ENCODE measurements at places on chromosomes 13 and 19.

GRCh38 chr19:1901940-1902404, 3.2 kb upstream of the ADAT3 start:
- DNase-seq: no peak

- no peak for DNase-seq
Measured at GRCh38 chr19:23716792-23717191, 29.8 kb upstream of the ZNF675 start.

DNA sequence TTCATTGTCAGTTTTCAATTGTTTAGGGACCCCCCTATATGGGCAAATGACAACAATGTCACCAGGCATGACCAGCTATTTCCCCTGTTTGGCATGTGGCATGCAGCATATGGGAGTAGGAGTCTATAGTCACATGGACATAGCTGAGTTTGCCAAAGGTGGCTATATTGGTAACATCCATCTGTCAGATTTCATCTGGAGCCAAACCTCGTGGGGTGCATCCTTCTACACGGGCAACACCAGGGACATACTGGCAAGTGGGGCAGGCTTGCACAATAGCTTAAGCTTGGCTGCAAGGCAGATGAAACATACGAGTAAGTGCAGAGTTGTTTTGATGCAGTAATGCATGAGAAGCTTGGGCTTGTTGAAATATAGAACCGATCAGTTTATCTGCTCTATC, 24.5 kb upstream of the ZNF816 start:
- no peak for DNase-seq

GRCh38 chr19:18450931-18451836, 13.3 kb upstream of the ISYNA1 start:
- peak; percentile 81 for DNase-seq

DNA sequence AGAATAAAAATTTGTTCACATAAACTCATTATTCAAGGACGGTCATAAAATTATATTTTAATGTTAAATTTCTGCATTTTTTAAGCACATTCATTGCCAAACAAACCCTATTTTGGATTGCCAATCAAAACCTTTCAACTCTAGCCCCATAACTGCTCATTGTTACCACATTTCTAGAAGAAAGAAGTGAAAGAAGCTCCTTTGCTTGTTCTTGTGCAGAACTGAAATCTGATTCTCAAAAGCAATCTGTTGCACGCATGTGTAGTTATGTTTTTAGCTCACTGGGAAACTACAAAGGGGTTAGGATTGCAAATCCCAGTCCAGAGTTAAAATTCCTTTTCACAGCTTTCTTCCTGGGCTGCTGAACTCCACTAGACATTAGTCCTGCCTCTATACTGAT, 109.5 kb upstream of the MIR17HG start:
- DNase-seq: no peak

DNA sequence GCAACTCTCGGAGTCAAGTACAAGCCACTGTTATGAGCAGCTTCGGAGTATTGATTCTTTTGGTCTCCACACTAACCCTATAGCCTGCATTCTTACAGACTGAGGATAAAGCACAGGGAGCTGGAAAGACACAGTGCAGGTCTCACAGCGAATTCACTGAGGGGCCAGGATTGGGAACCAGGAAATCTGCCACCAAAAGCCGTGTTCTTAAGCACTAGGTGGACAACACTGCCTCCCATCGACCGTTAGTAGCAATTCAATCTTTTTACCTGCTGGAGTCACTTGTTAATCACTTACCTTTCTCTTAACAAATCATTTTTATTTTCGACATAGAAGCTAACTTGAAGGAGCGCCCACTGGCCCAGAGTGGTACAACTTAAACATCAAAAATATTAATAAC, 6.3 kb downstream of the PMIS2 start:
- peak; percentile 40 for DNase-seq

GRCh38 chr19:29873801-29874575, 62.2 kb downstream of the CCNE1 start:
- no peak for DNase-seq

DNA sequence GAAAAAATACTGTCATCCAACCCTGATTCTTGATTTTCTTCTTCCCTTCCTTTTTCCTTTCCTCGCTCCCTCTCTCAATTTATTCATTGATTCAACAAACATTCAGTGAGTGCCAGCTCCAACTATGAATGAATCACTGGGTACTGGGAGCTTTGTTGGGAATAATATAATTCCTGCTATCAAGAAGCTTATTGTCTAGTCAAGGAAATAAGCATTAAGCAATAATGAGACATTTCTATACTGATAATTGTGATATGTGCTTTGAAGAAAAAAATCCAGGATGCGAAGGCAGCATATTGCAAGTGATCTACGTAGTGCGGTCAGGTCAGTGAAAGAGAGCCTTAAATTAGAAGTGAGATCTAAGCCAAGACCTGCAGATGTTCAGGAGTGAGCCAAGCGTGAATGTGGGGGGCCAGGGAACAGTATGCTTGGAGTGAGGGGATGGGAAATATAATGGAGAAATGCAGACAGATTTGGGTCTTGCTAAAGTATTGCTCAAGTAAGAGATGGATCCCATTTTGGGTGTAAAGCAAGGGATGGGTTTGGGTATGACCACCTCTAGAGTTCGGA, 253.5 kb downstream of the LHFPL6 start:
- DNase-seq: no peak

GRCh38 chr13:28347456-28348371, 147.2 kb downstream of the FLT1 start:
- peak; percentile 79 for DNase-seq

- peak; percentile 79 for DNase-seq
Measured at GRCh38 chr13:20546556-20546955, 20.4 kb upstream of the IFT88 start.

GRCh38 chr13:40381935-40382764, 284.3 kb downstream of the FOXO1 start:
- no peak for DNase-seq

DNA sequence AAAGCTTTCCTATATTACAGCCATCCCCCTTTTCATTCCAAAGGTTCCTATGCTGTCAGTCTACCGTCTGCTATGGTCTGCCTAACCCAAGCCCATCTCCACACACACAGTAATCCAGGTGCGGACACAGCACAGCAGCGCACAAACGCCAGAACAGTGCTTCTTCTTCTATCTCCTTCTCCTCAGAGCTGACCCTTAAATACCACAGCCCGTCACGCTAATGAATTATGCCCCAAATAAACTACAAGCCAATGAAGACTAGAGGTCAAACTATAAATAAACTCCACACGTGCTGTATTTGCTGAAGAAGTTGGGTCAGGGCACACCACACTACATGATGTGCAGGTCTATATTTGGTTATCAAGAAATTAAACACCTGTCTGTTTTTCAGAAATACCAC, 71.8 kb downstream of the TBC1D4 start:
- DNase-seq: no peak

GRCh38 chr19:2050349-2050990, 574 bp downstream of the MKNK2 start:
- no peak for DNase-seq

DNA sequence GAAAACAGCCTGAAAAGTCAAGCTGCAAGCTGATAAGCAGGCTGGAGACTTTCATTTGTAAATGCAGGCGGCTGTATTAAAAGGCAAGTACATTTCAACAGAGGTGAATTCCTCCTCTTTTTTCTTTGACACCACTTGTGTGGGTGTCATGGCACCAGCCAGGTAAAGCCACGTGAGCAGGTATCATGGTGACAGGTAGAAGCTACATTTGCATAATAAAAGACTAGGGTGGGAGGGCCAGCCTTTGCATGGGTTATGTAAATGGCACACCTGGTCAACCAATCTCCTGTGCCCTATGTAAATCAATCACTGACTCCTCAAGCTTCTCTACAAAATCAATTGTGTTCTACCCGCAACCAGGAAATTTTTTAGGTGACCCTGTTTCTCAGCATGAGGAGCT, 68.2 kb downstream of the ZNF100 start:
- no peak for DNase-seq

- DNase-seq: no peak
Measured at GRCh38 chr19:2512523-2513431, 36.9 kb downstream of the GADD45B start.

DNA sequence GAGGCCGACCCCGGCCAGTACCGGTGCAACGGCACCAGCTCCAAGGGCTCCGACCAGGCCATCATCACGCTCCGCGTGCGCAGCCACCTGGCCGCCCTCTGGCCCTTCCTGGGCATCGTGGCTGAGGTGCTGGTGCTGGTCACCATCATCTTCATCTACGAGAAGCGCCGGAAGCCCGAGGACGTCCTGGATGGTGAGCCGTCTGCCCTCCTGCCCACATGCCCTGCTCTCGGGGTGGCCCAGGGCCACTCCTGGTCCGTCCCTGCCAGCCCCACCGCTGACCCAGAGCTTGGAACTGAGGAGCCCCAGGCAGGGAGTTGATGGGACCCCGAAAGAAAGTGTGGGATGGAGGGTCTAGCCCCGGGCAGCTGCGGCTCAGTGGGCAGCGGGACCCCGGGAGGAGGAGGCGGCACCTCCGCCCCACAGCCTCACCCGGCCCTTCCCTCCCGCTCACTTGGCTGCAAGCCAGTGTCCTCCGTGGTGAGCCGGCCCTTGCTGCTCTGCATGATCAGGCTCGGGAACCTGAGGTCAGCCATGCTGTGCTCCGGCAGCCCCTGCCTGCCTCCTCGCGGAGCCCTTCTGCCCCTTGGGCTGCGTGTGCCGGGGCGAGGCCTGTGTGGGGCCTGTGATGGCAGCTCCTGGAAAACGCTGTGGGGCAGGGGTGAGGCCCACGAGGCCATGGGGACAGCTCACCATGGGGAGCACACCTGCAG, 8.1 kb upstream of the HCN2 start:
- no peak for DNase-seq

DNA sequence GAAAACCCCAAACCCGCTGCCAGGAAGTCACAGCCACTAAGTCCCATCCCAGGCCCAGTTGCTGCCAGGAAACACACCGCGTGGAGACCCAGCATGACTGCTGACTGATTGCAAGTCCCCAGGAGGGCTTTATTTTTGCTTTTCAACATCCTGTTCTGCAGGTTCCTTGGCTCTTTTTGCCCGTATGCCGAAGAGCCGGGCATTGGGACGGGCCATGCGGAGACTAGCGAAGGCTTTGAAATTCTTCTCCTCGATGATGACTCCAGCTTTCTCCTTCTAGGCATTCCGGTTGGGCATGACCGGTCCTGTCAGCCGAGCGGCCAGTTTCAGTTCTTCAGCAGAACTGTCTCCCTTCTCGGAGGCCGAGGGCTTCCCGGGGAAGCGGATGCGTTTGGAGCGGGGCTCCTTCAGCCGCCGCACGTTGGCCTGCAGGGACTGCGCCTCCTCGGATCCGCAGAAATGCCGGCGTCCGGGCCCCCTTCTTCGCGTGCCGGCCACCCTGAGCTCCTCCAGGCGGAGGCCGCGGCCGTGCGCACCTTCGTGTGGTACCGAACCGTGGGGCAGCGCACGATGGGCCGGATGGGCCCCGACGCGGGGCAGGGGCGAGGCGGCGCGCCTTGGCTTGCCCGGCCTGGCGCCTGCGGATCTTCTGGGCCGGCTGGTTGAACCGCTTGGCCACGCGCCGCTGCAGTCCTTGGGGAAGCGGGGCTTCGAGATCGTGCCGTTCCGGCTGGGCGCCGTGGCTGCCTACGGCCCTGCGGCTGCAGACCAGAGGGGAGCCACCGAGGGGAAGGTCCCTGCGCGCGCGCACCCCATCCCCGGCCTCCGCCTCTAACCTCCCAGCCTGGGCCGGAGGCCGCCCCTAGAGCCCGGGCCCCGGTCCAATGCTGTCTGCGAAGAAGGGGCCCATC, 15.2 kb downstream of the ZSCAN5C start:
- no peak for DNase-seq

GRCh38 chr19:40300668-40301067, 15.5 kb upstream of the AKT2 start:
- no peak for DNase-seq

DNA sequence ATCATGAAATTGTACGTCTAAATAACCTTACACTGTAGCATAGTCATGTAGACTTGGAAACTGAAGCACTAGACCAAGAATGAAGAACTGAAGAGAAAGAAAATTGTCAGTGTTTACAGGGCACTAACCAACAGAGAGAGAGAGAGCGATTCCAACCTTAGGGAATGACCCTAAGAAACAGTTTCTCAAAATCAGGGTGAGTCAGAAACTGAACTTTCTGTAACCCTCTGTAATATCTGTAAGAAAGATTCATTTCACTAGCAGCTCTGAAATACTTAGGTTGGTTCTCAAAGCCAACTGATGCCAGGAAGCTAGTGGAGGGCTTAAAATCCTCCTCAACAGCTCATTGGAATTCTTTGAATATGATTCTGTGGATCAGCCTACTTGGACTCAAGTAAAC, 936.9 kb downstream of the EFNB2 start:
- DNase-seq: no peak

DNA sequence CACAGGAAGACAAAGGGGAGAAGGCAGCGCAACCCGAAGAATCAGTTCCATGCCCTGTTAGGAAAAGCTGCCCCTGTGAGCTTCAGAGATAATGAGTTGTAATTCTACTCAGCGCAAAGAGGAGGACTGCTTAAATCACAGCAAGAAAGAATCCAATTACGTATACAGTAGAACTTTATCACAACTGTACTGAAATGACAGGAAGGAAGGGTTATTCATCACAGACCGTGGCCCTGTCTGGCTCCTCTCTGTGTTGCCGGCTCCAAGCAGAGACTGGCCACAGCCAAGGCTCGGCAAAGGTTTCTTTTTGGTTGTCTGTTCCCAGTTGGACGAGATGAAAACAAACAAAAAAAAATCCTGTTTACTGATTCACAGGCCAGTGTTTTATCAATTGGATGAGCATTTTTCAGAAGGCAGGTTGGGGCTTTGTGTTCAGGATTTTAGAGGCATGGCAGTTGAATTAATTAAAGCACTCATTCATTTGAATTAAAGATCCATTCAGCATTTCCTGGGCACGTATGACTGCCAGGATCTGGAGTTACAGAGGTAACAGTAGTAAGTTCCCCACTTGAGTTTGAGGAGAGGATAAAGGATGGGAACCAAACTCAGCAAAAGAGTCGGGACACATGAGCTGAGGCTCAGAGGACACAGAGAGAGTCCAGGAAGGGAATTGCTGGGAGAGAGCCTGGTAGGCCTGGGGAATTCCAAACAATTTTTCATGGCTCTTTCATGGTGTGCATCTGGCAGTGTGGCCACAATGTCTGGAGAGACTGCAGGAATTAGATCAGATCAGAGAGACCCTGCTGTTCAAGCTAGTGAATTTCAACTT, 341.0 kb downstream of the DNAJC15 start:
- no peak for DNase-seq

DNA sequence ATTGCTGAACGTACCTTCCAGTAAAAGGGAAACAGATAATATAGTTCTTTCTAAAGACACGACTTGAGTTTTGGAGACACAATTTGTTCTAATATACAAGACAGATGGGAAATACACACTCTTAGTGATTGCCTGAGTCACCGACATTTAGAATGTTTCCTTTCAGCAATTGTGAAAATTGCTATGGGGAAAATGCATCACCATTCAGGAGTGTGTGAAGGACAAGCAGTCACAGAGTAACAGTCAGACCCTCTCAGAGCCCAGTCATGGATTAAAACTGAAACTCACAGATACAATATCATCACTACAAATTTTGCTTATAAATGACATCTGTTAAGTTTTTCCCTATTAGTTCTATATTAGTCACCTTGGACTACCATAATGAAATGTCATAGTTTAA, 286.1 kb downstream of the SPRY2 start:
- no peak for DNase-seq

GRCh38 chr13:109208522-109208921, 577.9 kb downstream of the IRS2 start:
- DNase-seq: no peak

Measured in KBM-7 (cell line).